ENCODE measurements at places on chromosomes 3 and 15. TPM values are rescaled to one million over a fixed set of nuclear protein-coding genes. Genes with fewer than 3 reads are reported as not detected.

MRAS gene
- total RNA-seq, result 24.5 TPM

RAD54L2 gene
- total RNA-seq, result 18.3 TPM

COL6A6 gene
- total RNA-seq, result not detected

CYP19A1 gene
- total RNA-seq, result 95.7 TPM

LXN gene
- total RNA-seq, result 1.2 TPM
